ENCODE measurements at places on chromosomes 5 and 9.

DNA sequence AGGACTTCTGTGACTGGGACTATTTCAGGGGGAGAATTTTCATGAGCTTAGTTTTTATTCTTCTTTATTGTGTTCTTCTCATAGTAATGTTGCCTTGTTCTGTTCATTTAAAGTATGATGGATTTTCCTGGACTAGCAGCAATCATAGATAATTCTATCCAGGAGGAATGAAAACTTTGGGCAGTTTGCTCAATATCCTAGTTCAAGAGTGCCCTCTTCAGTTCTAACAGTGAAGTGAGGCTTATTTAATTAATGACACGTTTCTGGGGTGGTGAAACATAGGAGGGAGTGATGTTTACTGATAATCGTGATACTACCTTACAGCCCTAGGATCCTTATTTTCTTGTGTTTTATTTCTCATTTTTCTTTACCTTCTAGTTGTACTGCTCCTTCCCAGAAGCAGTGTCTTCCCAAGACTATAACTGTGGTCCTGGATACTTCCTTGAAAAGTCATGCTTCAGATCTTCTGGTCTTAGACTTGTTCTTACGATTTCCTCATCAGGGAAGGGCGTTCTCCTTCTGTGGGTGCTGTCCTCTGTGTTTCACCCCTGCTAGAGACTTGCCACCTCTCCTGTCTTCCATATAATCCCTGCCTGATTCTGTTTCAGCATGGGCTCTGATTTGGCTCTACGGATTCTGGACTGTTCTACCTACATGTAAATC, 57.4 kb downstream of the CFAP95 start:
- no peak for DNase-seq

DNA sequence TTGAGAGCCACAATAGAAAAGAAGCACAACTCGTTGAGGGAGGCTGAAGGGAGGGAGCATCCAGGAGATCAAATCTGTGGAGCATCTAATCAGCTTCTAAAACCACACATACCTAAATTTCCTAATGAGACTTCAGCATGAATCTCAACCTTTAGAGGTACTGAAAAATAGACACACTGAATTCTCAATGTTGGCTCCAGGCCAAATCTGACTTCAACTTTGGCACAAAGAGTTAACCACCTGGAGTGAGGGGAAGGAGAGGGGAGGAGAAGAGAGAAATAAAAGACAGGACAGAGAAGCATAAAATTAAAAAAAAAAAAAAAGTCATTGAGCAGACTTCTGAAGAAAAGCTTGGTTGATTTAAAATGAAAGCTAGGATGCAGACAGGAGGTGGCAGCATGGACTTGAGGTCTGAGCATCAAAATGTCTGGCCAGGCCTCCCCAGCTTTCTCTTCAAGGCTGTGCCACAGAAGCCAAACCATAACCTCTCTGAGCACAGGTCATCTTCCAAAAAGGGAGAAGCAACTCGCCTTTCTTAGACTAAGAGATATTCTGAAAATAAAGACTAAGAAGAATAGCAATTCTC, 205.6 kb downstream of the DENND1A start:
- no peak for DNase-seq

DNA sequence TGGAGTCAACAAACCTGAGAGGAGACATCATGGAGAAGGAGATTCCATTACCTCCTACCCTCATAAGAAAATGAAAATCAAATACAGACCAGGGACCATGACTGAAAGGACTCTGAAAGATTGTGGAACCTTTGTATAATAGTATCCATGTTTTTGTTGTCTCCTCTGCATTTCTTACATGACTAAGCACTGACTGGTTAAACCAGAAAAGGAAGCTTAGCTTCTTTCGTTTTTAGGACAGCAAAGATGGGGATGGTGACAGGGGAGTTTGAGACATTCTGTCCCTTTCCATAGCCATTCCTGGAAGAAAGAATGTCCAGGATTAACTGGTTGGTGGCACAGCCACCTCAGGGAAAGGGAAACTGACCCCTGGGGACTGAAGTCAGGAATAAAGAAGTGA, 22.2 kb downstream of the ITGA1 start:
- DNase-seq: no peak

GRCh38 chr9:87122947-87123685, 175.8 kb upstream of the GAS1 start:
- DNase-seq: no peak

- no peak for DNase-seq
Measured at GRCh38 chr5:58477760-58478376, 13.4 kb upstream of the GAPT start.

DNA sequence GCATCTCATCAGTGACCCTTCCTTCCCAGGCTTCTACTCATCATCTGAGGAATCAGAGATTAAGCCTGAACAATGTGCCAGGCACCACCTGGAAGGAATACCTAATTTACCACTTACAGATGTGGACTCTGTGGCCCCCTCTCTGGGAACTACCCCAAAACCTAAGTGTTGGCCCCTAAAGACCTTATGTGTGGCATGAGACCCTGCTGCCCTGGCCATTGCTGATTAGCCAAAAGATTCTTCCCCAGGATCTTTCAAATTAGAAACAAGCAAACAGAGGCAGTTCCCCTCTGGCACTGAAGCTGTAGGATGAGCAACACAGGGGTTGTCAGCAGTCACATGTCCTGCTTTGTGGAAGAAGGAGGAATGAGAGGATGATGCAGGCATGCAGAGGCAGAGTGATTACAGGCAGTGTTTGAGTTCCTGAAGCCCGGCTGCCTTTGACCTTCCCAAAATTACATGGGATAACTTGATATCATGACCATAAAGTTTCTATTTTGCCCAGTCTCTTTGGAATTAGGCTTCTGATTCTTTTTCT, 10.6 kb downstream of the SPINK4 start:
- DNase-seq: no peak

DNA sequence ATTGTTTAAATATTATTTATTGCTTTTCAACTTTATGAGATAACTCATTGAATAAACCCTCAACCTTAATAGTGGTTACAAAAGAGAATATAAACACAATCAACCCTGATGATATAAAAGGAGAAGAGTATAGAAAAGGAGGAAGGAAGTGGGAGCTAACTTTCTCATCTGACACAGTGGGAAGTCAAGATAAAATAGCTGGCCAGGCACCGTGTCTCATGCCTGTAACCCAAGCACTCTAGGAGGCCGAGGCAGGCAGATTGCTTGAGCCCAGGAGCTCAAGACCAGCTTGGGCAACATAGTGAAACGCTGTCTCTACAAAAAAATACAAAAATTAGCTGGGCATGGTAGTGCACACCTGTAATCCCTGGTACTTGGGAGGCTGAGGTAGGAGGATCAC, 93.5 kb downstream of the PPP2R2B start:
- no peak for DNase-seq

DNA sequence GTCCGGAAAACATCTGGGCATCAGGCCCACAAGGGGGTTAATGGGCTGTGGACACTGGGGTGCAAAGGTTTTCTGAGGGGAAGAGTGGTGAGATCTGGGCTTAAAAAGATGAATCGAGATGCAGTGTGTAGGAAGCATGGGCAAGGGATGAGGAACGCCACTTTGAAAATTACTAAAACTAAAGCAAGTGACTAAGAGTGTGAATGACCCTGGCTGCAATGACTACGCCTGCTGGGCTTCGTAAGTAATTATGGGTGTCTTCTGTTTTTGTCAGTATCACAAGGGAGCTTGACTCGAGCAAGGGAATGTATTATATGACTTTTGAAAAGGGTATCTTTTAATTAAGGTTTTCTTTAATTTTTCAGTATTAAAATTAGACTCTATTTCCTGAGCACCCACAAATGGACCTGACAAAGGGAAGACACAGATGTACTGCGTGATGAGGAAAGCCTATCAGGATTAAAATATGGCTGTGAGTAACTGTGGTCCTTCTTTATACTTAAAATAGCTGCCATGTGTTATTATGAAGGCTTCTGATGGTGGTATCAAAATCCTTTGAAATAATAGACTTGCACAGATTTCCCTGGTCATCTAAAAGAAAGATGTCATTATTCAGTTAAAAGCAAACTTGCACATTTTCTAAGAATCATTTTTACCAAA, 4.2 kb downstream of the CTXN3 start:
- no peak for DNase-seq

GRCh38 chr5:167730121-167730520, 561.3 kb upstream of the WWC1 start:
- no peak for DNase-seq

DNA sequence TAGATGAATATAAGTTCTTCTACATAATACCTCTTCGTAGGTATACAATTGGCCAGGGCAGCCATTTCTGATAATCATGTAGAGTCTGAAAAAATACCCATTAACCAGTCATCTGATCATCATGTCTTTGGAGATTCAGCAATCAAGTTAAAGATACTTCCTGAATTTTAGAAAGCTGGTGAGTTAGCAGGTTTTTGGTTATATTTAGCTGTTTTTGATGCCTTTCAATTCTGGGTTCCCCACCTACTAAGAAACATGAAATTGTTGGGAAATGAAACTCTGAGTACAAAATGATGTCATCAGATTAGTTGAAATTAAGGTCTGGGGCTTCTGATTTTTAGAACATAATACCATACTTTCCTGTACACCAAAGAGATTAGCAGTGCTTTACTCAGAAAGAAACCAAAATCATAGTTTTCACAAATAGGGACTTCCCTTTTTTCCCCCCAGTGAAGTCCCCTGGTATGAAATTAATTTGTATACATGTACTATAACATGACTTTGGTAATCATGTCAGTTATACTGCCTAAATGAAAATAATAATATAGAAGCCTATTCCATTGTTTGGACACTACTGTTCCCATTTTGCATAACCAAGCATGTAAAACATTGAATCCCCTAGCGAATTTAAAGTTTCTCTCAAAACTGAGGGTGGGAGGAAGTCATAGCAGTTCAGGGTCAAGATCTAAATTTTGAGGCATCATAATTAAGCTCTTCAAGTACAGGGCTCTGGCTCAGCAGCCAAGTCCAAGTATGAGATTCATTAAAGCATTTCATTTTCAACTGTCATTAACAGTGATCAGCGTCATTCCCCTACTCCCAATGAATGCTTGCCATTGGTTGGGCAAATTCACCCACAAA, 17.9 kb downstream of the PRLR start:
- DNase-seq: no peak

DNA sequence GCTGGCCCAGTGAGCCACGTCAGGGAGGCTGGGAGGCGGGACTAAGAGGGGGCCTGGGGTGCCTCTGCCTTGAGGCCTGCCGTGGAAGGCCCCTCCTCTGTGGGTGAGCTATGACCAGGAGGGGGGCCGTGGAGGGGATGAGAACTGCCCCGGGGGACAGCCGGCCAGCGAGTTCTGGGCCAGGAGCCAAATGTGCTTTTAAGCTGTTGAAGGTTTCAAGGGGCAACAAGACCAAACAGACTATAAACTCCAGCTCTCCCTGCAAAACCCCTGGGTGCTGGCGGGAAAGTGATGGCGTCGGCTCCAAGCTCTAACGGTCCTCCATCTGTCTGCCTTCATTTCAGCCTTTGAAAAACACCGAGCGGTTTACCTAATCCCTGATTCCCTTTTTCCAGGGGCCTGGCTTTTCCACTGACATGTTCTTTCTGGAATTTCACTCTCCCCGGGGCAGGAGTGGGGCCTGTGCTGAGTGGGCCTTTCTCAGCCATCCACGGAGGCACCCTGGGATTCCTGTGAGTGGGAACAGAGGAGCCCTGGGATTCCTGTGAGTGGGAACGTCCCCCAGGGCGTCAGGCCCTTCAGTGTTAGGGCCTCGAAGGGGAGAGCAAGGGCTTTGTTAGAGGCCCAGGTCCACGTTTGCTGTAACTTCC, 65.6 kb downstream of the COL5A1 start:
- no peak for DNase-seq

DNA sequence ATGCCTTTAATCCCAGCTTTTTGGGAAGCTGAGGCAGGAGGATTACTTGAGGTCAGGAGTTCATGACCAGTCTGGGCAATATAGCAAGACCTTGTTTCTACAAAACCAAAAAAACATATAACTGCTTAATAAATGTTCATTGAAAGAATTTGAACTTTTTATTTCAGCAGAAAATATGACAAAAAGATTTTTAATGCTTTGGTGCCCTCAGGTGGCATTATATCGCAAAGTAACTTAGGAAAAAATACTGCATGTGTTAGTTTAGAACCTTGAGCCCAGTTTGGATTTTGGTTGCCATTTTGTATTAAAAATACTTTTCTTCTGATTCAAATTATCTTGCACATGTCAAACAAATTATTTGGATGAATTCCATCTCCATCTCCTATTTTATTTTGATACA, 103.2 kb downstream of the GPBP1 start:
- no peak for DNase-seq

GRCh38 chr9:110059461-110059860, 148.5 kb downstream of the C9orf152 start:
- no peak for DNase-seq

DNA sequence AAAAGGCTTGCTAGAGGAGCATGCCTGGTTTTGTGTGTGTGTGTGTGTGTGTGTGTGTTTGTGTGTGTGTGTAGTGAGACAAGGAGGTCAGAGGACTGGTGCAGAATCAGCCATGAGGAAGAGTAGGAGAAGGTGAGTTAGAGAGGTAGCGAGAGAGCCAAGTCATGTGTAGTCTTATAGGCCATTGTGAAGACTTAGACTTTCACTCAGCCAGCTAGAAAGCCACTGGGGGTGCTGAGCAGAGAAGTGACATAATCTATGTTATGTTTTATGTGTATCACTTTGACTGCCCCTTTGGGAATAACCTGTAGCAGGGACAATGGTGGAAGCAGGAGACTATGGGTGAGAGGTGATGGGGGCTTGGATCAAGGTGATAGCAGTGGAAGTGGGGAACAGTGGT, 180.5 kb upstream of the CLINT1 start:
- no peak for DNase-seq

DNA sequence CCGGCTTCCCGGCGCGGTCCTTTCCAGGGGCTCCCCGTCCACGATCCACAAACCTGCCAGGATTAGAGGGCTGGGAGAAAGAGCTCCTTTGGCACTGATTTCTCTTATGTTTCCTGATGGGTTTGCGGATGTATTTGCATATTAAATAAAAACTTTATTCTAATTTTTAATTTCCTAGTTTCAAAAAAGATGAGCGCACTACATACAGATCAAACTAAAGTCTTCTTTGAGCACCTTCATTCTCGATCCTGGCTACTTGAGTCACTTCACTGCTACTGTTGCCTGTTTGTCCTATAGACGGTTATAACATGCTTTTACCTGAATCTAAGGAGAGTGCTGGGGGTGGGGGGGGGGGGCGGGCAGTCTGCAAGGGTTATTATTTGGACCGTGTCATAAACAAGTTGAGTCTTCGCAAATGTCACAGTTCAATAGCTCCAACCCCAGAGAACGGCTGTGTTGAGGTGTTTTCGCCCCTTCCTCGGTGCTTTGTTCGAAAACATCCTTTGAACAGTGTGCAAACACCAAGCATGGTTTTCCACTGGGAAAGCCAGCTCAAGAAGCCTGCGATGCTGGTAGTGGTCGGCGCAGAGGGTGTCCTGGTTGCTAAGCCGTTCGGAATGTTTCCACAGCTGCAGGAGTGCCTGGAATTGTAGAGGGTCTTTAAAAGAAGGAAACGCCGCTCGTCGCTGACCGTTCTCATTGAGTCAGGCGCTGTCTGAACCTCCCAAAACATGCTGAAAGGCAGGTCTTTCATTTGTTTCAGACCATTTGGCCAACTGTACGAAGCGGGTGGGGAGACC, 1.1 kb upstream of the STK10 start:
- DNase-seq: no peak

- no peak for DNase-seq
Measured at GRCh38 chr5:139817970-139818369, 22.4 kb downstream of the PSD2 start.
